Fibroblast of skin of right quadriceps (primary cell): ENCODE measurements at places on chromosomes 13 and 19.
A peak's percentile ranks its signal among the peaks of the same experiment; 100 is the strongest.

GRCh38 chr19:19165396-19165795, 4.7 kb downstream of the MEF2B start:
- DNase-seq, result no peak

DNA sequence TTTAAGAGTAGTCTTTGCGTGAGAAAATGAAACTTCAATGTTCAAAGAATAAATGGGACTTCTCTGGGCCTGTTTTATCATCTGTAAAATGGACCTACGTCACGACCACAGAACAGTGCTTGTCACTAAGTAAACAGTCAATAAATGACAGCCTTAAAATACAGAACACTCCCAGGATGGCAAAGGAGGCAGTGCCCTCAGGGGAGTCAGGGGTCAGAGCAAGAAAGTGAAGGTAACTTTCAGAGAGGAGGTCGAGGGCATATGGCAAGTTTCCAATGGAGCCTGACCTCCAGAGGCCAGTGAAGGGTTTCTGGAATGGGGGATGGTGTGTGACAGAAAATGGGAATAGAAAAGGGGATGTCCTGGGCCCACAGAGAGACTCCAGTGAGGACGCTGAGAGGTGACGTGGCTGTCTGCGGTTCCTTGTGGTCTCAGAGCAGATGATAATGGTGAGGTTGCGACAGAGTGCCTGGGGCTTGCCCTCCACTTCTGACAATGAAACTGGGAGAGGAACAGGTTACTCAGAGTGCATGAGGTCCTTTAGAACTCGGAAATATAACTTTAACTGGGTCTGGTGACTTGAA, 91.8 kb downstream of the UBL3 start:
- DNase-seq, result no peak

GRCh38 chr13:78620936-78621470, 17.7 kb upstream of the POU4F1 start:
- no peak for DNase-seq

- peak; percentile 23 for DNase-seq
Observed at GRCh38 chr13:95921485-95921884, 131.7 kb downstream of the UGGT2 start.

DNA sequence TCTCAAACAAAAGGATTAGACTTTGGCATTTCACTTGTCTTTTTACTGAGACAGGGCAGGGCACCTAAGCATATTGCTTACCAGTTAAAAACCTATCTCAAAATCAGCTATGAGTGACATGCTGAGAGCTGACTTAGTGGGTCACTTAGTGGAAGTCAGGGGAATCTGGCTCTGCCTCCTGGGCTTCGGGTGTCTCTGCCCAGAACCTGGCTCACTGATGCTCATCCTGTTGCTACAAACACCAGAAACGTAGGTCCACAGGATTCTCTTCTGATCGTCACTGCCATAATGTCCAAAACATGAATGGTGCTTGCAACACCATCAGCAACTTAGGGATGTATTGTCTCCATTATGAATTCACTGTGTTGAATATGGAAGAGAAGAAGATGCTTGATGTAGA, 276.1 kb downstream of the ITGBL1 start:
- DNase-seq, result no peak

DNA sequence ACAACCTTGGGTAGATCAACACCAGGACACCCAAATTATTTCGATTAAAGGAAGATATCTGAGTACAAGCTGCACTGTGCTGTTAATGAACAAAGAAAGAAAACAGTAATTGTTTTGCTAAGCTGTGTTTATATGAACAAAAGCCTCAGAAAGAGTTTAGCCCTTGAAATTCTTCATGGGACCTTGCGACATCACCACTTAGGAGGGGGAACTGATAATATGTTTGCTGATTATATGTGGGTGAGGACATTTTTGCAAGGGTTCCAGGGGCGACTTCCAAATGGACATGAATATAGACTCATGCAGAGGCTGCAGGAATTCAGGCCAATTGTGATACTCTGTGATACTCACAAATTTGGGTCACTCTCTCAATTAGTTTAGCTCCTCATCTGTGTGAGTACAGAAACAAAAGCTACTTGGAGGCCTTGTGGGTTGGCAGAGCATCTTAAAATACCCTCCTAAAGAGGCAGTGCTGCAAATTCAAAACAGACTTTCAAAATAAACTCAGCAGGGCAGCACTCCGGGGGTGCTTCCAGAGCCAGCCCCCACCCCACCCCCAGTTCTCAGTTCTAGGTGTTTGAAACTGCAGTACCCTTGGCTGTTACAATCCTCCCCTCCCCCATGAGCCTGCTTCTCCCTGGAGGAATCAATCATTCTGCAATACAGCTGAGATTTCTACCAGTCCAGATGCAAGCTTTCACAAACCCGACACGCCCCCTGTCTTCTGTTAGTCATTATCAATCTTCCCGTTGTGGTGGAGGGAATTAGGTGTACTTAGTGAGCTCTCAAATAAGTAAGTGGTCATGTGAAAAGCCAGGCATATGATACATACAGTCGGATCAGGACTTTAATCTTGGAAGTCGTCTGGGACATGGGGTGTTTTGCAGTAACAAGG, 97.0 kb upstream of the MBNL2 start:
- peak; percentile 93 for DNase-seq

DNA sequence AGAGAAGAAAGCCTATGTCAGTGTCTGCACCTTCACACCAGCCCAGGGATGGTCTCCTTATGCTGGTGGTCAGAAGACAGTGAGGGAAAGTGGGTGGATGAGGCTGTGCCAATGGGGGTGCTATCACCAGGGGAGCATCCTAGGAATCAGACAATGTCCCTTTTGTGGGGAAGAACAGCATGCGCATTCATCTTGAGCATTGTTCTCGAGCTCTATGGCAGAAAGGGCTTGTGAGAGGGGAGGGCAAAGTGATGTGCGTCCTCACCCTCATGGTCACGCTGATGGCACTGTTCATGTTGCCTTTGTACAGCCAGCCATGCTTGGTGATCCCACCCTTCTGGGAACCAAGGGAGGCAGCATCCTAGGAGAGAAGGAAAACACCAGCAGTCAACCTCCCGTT, 56.1 kb downstream of the DOCK9 start:
- DNase-seq, result no peak

GRCh38 chr19:49554701-49555181, 25.6 kb downstream of the NOSIP start:
- no peak for DNase-seq

GRCh38 chr13:36188441-36188840, 25.9 kb downstream of the SOHLH2 start:
- DNase-seq, result no peak

- DNase-seq, result no peak
Observed at GRCh38 chr19:34265221-34265650, 10.9 kb downstream of the GARRE1 start.
